SJSA1 (cell line): ENCODE measurements at places on chromosomes 6 and 20. TPM values are rescaled to one million over a fixed set of nuclear protein-coding genes. Genes with fewer than 3 reads are reported as not detected.

Gene SYCP2
- 1.1 and 2.6 TPM in 2 replicates for total RNA-seq

Gene CSNK2A1
- total RNA-seq: 135 and 158 TPM in 2 replicates

Gene SAMD3
- total RNA-seq: 0.29 TPM in 1 of 2 replicates, not detected in the other

Gene PNPLA1
- not detected in 2 replicates for total RNA-seq

Gene ENPP4
- total RNA-seq: 12.6 and 14.3 TPM in 2 replicates

GRCh38 chr6:107668743-107669474, 155.2 kb downstream of the SCML4 start:
- DNase-seq: no peak

DNA sequence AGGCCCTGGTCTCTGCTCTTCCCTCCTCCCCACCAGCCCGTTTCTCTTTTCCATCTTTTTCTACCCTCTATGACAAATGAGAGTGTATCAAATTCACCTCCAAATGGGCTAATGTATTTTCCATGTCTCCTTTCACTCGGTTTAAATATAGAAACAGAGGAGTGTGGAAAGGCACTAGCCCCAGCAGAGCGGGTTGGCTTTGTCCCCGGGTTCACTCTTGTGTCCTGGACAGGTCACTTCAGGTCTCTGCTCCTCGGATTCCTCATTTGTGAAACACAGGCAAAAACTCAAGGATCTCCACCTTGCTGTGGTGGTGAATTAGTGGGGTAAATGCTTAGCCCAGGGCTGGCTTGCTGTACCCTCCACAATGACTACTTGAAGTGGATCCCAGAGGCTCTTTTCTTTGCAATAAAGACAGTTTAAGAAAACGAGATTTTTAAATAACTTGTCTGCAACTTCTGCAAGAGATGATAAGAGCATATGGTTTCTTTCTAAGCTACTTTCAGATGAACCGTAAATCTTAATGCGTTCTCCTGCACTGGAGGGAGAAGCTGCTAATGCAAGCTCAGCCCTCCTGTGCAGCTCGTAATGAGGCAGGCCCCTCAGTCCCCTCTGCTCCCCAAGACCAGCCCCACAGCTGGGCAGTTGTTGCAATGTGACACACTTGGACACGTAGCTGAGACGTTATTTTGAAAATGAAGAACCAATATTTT, 292.9 kb downstream of the THBS2 start:
- no peak for DNase-seq

DNA sequence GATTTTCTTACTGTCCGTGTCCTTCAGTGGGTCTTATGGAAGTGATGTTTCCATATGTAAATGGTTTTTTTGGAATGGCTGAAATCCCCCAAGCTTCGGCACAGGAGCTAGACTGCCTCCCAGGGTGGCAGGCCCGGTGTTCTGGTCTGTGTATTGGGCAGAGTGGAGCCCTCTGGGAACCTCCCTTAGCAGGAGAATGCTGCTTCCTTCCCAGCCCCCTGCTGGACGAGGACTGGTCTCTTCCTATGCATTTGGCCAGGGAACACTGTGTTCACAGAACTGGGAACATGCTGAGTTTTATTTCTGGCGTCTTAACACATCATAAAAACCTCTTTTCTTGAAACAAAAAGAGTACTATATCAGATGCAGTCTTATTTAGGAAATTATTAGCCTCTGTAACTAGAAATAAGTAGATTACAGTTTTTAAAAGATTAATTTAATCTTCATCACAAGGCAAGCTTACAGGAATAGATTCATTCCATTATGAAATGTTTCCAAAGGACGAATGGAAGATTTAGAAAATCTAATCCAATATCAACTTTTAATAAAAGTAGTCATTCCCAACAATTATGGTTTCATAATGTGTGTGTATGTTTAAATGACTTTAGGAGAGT, 56.6 kb downstream of the SYTL3 start:
- DNase-seq: peak; percentile 67

GRCh38 chr6:101000341-101000740, 119.2 kb upstream of the ASCC3 start:
- no peak for DNase-seq

DNA sequence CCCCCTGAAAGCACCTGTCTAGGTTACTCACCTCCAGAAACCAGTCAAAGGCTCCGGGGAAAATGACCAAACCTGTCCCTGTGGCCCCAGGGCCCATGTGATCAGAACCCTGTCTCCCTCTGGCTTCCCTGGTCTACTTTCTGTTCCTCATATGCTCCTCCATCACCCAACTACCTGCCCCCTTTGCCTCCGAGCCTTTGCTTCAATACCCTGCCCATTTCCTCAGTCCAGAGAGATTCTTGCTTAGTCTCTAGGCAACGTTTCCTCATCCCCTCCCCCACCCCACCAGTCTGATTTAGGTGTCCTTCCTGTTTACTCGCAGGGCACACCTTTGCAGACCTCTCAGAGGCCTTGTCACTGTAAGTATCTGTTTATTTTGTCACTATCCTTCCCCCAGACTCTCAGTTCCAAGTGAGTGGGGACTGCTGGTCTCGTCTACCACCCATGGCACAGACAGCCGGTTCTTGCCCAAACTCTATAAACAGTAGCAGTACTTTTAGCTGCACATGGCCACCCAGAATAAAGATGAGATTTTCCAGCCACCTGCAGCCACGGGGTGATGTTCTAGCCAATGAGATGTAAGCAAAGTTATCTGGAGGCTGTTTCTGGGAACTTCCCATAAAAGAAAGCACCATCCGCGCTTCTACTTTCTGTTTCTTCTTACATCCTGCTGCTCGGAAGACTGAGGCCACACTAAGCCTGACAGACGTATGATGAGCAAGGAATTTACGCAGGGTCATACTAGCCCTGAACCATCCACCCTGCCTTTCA, 13.3 kb downstream of the ELOVL5 start:
- no peak for DNase-seq

GRCh38 chr20:19826179-19826914, 68.3 kb downstream of the RIN2 start:
- no peak for DNase-seq

GRCh38 chr6:76043690-76044089, 28.8 kb downstream of the IMPG1 start:
- DNase-seq: no peak
